ENCODE measurements at places on chromosomes 5 and 9.

- DNase-seq = no peak
Measured at GRCh38 chr5:137708796-137709559, 26.9 kb downstream of the KLHL3 start.

GRCh38 chr9:38026021-38026809 lies 42.8 kb downstream of the SHB start:
- DNase-seq = peak; percentile 33

DNA sequence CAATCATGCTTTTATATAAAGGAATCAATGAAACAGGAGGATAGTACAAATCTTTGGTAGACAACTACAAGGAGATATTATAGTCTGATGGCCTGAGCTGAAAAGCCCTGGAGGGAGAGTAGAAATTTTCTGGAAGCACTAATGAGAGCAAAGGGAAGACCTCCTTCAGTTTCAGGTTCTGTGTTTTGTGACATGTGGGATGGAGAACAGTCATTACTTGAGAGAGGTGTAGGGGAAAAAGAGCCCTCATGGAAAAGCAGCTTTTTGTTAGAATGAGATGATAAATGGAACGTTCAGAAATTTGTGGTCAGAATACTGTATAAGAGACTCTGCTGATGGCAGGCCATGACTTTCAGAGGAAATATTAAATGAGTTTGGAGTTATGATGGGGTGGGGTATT lies 360.6 kb upstream of the MEF2C start:
- DNase-seq = no peak

DNA sequence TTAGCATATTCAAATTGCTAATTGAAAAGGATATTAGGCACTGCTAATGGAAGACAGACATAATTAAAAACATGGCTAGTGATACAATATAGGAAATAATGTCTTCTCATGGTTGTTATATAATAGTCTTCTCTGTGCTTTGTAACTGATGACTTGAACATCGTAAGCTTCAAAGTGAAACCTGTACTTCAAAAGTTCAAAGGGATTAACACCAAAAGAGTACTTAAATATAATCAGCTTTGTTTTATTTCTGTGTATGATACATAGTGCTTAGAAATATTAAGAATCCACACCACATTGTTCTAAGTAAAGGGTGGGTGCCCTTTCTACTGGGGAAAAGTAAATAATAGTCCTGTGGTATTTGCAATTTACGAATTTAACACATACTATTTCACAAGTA lies 75.4 kb upstream of the ITGA1 start:
- DNase-seq = no peak

DNA sequence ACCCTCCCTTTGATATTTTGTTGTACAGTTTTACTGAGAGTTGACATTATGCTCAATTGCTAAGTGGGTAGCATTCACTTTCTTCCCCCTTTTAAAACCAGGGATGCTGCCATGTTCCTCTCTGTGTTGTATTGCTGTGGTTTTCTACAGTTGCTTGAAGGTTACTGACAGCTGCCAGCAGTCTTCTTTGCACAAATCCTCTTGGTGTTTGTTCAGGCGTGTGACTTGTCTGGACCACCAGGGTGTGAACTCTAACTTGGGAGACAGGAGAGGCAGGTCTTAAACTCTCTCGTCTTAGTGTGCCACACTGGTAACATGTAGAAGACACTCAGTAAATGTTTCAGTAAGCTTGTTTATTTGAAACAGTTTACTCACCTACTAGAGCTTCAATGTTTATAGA lies 25.1 kb downstream of the SLC44A1 start:
- DNase-seq = no peak

- peak; percentile 79 for DNase-seq
Measured at GRCh38 chr9:127388037-127388855, 8.7 kb upstream of the SLC2A8 start.

DNA sequence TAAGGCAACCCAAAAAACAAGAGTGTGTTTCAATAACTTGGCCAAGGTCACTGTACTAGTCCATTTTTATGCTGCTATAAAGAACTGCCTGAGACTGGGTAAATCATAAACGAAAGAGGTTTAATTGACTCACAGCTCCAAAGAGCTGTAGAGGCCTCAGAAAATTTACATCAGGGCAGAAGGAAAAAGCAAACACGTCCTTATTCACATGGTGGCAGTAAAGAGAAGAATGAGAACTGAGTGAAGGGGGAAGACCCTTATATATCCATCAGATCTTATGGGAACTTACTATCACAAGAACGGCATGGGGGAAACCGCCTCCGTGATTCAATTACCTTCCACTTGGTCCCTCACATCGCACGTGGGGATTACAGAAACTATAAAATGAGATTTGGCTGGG lies 64.3 kb upstream of the CAMK4 start:
- no peak for DNase-seq

GRCh38 chr5:11177999-11178711 lies 417.1 kb upstream of the DAP start:
- DNase-seq = no peak

GRCh38 chr5:41087461-41087860 lies 16.3 kb upstream of the MROH2B start:
- DNase-seq = no peak

DNA sequence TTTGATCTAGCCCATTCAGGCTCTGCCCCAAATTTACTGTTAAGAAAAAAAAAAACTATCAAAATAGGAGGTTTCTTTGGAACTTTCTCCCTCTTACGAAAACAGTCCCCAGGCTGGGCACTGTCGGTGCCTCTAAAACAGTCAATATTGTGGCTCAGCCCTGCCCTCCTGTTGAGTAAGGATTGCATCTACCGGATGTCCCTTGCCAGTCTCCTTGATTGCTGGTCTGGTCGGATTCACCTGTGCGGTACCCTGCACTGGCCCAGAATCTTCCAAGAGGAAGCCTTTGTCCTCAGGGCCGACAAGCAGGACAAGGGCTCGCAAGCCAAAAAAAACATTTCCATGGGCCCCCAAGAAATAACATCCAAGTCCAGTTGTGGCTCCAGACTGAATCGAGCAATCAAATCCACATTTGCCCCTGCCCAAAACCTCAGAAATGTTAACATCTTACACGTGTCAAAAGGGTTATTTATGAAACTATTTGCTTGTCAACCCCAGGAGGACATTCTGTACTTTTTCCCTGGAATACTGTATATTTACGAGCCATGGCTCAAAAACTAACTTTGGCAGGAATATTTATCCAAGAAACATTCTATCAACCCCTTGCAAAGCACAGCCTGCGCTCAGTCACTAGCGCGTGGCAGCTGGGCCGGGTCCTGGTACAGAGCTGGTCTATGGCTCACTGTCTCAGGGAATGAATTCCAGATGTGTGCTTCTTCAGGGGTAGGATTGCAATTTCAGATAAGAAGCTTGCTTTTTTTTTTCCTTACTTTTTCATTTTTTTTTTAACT lies 129.2 kb upstream of the ADRA1B start:
- no peak for DNase-seq

DNA sequence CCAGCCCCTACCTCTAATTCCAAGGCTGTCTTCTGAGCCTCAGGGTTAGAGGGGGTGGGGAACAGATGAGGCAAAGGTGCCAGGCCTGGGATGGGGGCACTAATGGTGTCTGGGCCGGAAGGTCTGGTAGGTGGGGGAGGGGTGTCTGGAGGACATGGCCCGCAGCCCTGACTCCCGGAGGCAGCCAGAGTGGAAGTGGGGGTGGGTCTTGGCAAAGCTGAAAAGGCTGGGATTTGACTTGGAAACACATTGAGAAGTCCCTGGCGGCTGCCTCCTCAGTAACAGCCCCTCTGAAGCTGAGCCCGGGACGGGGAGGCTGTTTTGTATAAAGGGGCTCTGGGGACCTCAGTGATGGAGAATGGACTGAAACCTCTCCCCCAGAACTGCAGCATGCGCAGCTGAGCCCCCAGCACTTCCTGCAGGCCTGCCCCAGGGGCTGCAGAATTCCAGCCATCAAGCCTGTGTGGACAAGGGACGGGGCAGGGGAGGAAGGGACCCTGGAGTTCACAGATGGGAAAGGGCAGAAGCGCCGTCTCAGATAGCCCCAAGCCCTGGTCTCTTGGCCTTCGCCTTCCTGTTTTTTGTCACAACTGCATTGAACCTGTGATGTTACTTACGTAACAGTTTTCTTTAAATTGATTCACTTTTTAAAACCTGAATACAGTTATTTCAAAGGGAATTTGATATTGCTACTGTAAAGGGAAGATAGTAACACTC lies 49.3 kb upstream of the SYNPO start:
- DNase-seq = no peak

DNA sequence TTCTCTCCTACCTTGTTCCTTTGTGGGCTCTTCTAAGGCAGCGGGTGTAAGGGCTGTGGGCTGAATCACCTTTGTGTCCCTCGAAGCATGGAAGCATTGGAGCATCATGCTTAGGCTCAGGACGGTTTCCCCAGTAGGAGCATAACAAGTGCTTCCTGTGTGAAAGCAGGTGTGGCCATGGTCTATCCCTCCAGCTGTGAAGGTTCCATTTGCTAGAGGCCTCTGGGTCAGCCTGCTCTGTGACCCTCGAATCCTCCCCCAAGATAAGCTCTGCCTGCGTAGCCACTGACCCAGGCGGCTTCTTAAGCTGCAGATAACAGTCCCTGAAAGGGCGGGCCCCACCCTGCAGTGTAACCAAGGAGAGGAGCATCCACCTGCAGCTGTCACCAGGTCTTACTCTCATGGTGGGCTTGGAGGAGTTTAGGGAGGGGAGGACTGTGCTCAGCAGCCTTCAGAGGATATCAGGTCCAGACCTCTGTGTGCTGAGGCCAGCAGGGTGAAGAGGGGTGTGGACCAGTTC lies 8.4 kb upstream of the NDST1 start:
- peak; percentile 49 for DNase-seq

- peak; percentile 64 for DNase-seq
Measured at GRCh38 chr5:143606043-143606752, 202.7 kb upstream of the NR3C1 start.

DNA sequence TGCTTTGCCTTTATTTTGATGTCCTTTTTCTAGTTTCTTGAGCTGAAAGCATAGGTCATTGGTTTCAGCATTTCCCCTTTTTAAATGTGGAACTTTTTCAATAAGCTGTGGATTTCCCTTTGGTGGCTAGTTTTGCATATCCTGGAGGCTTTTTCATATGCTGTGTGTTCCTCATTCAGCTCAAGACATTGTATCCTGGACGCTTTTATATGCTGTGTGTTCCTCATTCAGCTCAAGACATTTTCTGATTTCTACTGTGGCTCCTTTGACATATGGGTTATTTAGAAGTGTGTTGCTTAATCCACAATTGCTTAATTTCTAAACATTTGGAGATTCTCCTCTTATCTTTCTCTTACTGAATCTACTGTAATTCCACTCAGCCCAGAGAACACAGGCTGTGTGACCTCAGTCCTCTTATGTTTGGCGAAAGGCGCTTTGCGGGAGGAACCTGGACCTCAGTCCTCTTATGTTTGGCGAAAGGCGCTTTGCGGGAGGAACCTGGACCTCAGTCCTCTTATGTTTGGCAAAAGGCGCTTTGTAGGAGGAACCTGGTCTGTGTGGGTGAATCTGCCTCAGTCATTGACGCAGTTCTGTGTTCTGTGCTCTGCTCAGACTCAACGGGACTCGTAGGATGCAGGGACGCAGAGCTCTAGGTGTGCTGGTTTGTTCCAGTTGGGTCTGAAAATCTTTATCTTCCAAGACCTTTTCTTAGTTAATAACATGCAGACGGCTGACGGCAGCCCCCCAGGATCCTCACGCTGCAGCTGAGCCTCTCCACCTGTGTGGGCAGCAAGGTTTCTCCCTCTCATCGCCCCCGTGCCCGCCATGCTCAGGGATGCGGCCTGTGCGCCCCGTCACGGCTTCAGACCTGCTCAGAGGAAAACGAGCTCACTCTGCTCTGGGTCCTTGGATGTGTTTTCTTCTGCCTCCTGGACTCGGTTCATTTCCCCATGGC lies 6.0 kb upstream of the SLC9A3 start:
- DNase-seq = peak; percentile 39

DNA sequence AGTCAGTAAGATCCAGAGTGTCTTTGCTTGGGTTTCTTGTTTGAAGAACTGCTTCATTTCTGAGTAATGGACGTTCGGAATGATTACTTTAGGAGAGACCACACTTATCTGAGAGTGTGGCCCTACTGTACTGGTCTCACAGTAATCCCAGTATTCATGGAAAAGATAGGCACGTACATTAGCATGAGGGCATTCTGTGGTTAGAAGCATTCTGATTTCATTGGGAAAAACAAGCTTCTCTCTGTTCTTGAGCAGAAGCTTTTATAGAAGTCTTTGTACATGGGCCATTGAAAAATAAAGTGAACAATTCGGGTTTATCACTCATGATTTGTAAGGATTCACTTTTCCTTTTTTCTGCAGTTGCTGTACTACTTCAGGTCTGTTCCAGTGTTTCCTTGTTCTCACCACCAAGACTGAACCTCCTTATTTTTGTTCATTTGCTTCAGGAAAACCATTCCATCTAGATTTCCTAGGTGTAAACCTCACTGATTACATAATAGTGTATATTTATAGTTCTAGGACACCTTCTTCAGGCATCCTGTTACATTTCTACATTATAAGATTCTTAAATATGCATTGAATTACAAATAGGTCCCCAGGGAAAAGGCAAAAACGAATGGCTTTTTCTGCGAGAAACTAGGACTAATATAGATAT lies 10.1 kb downstream of the TGFBR1 start:
- DNase-seq = no peak

- DNase-seq = peak; percentile 62
Measured at GRCh38 chr9:68995776-68996175, 18.1 kb downstream of the PRKACG start.

- no peak for DNase-seq
Measured at GRCh38 chr5:80629281-80629680, 25.2 kb upstream of the MSH3 start.

GRCh38 chr9:16775330-16775729 lies 95.1 kb downstream of the BNC2 start:
- DNase-seq = no peak

DNA sequence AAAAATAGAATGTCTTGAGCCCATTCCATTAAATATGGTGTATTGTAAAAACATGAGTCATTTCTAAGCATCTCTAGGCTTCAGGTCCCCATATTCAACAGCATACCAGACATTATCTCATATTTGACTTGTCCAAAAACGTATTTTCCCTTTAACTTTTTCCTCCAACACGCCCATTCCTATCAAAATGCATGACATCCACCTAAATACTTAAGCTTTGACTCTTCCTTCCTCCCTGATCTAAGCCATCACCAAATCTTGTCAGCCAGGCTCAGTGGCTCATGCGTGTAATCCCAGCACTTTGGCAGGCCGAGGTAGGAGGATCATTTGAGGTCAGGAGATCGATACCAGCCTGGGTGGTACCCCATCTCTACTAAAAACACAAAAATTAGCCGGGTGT lies 23.9 kb downstream of the VCP start:
- no peak for DNase-seq

DNA sequence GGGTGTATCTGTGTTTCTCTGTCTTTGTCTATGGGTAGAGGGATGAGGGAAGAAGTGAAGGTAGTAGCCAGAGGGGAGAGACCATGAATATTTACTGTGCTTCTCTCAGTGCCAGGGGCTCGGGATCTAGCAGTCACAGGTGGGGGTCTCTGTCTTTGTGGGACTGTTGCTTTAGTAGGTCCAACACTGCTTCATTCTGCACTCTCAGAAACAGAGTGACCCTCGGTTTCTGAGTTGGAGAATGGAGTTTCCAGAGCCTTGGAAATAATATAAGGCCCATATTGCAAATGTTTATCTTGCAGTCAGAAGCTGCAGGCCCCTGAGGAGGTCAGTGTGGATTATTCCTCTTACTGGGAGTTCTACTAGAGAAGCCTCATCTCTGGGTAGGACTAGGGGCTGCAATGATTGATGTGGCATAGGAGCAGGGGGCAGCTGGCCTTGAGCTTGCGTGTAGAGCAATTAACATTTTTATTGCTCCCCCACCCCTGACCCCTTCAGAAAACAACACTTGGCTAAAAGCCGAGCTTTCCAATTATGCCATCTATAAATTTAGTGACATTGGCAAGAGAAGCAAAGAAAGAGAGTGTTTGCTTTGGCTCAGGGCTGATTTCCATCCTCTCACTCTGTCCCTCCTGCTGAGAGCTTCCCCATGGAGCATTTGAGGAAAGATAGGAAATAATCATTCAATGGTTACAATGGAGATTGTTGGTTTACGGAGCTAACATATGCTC lies 55.0 kb upstream of the TRPC7 start:
- DNase-seq = no peak
